ENCODE measurements at places on chromosomes 3 and 15.

GRCh38 chr3:10249833-10250232 is 1.6 kb downstream of the TATDN2 start:
- DNase-seq: peak; percentile 29

GRCh38 chr3:16897254-16897926 is 12.6 kb downstream of the PLCL2 start:
- DNase-seq: peak; percentile 38

- no peak for DNase-seq
These were observed 201.4 kb upstream of the EOMES start for GRCh38 chr3:27923349-27924068.

GRCh38 chr15:92928225-92928750 is 28.2 kb downstream of the CHD2 start:
- DNase-seq: no peak

DNA sequence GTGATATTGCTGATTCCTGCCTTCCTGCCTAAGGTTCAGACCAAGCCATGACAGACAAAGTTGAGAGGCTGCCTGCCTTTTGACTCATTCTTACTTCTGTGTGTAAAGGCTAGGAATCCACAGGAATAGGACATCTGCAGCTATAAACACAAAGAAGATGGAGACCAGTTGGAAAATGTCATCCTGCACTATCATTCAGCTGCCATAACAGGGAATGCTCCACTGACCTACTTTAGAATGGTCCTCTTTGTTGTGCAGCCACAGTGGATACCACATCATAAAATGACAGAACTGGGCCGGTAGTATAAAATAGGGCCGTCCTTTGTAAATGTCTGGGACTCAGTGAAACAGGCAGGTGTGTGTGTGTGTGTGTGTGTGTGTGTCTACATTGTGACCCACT is 75.1 kb downstream of the STAC start:
- no peak for DNase-seq

- DNase-seq: no peak
These were observed 148.2 kb downstream of the BBX start for GRCh38 chr3:107670986-107671385.

GRCh38 chr3:156483002-156483401 is 71.9 kb downstream of the SSR3 start:
- DNase-seq: no peak

DNA sequence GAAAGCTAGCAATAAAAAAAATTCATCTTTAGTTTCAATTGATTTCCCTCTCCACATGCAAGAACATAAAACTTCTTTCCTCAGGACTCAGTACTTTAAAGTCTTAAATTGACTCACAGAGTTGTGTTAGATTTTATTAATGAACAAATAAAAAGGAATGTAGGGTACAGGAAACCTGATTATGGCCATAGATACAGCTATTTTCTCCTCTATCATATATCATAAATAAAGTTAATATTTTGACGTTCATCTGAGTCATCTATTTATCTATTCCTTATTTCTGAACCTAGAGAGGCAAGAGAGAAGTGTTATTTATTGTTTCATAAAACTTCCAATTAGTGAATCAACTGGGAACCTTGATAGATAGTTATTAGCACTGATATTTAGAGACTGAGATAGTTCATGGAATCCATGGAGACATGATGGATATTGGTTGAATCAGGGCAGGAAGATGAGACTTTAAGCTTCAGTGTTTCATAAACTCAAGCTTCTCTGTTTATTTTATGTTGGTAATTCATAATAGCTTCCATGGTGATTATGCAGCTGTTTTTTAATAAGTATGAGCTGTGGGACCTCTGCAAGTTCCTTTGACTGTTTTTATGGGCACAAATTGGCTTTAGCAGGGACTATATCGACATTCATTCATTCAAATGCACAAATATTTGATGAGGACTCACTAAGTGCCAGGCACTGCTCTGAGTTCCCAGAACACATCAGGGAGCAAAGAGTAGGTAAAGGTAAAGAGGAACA is 143.5 kb upstream of the TGFBR2 start:
- DNase-seq: no peak

- no peak for DNase-seq
These were observed 48.7 kb downstream of the BCHE start for GRCh38 chr3:165788531-165788930.

DNA sequence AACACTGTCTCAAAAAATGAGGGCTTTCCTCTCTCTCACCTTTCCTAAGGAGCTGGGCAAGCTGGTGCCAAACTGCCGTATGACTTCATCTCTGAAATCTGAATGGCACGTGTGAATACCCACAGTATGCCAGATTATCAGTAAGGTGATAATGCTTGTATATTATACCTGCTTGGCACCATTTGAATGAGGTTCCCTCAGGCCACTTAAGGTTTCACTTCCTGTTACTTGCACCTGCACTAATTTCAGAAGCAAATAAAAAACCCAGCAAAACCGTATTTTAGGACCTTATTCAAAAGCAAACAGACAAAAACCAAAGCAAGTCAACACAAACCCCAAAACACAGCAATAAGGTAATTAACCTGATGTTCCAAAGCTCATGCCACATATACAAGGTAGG is 19.7 kb downstream of the FOXP1 start:
- no peak for DNase-seq

DNA sequence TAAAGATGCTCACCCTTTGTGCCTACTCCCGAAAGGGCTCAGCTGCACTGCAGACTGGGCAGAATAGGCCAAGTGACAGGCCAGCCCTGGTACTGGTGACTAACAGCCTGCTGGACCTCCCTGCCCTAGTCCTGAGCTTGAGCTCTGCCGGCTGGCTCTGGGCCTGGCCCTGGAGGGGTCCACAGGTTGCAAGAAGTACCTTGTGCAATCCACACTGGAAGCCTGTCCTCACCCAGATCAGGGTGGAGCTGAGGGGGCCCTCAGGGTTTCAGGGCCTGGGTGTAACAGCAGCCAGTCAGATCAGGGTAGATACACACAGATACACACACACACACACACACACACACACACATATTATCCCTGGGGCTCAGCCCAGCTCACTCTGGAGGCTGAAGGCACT is 27.3 kb upstream of the PLA2G4D start:
- no peak for DNase-seq

DNA sequence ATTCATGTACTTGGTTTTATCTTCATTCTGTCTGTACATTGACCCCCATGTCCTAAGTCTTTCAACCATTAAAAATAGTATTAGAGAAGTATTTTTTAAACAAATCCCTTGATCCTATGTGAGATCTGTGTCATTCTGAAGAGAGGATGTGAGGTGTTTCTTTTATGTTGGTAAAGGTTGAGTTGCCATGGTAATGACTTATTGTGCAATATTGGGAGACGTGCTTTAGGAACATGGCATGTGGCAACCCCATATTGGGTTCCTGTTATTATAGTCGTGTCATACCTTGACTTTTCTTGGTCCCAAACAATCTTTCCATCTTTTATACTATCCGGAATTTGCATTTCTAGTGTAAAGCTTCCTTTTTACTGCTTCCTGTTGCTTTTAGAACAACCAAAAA is 203.1 kb downstream of the KCNAB1 start:
- DNase-seq: peak; percentile 30

DNA sequence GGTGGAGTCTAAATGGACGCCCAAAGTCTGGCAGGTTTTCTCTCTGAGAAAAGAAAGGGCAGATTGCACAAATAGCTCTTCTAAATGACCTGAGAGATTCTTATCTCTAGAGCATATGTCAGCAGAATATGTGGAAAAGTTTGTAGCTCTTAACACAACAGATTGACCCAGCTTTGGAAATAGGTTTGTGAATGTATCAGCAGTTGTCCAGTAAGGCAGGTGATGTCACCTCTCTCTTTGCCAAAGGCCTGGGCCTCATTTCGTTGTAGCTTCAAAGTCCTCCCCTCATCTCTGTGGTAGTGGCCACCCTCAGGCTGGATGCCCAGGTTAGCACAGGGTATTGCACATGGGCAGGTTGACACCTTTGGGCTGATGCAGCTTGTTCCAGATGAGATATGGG is 36.0 kb downstream of the PDIA5 start:
- no peak for DNase-seq

DNA sequence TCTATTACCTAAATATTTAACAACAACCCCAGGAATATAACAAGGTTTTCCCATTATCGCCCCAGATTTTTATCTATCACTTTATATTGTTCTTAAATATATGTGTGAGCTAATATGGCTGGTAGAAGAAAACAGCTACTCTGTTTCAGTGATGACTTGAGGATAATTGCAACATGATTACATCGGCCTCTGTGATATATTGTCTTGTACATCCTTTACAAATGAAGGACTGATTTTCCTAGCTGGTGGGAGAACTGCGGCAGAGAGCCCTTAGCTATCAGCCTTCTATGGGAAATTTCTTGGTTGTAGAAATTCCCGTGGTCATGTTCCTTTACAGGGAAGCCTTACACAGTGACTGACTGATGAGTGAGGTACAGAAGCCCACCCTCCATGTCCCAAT is 110.9 kb upstream of the ZNF717 start:
- no peak for DNase-seq

GRCh38 chr3:39193391-39193790 is 996 bp upstream of the XIRP1 start:
- DNase-seq: no peak

- DNase-seq: peak; percentile 87
These were observed 124.6 kb downstream of the ARRDC4 start for GRCh38 chr15:98085003-98085639.

DNA sequence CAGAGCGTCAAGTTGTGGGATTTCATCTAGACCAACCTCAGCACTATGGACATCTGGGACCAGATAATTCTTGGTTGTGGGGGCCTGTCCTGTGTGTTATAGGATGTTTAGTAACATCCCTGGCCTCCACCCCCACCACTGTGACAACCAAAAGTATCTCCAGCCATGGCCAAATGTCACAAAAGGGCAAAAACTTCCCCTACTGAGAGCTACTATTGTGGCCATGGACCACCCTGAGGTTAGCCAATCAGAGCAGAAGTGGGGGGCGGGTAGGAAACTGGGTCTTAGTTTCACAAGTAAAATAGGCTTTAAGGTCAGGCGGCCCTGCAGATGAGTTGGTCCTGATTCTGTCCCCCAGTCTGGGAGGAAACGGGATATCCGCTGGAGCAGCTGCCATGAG is 25.4 kb downstream of the KIF7 start:
- DNase-seq: no peak

DNA sequence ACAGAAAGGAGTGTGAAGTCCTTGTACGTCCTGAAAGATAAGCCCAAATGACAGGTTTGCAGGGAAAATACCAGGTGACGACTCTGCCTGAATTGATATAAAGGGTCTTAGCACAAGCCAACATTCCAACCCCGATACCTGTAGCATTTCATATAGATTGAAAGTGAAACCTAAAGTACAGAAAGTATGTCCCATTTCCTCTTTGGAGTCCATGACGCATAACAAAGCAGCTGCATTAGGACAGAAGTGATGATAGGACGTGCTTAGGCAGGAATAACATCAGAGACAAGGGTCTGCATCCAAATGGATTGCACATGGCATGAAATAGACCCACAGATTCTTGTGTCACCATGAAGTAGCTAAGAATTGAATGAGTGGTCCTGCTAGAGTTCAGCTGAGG is 187.0 kb upstream of the ROBO1 start:
- DNase-seq: no peak

DNA sequence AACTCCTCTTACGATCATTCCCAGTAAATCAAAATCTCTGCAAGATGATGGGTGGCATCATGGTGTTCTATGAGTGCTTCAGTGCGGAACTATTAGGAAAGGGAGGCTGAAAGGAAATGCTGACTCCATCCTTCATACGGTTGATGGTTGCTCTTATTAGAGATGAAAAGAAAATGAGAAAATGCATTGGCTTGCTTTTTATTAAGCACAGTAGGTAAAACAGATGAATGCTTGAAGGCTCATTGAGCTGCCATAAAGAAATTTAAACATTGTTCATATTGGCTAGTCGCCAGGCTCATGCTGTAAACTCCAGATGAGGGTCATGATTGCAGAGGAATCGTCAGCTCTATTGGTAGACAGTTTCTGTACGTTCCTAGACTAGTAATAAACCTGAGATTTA is 115.8 kb downstream of the EPHA3 start:
- peak; percentile 34 for DNase-seq

GRCh38 chr3:13104511-13104910 is 31.3 kb upstream of the IQSEC1 start:
- no peak for DNase-seq

DNA sequence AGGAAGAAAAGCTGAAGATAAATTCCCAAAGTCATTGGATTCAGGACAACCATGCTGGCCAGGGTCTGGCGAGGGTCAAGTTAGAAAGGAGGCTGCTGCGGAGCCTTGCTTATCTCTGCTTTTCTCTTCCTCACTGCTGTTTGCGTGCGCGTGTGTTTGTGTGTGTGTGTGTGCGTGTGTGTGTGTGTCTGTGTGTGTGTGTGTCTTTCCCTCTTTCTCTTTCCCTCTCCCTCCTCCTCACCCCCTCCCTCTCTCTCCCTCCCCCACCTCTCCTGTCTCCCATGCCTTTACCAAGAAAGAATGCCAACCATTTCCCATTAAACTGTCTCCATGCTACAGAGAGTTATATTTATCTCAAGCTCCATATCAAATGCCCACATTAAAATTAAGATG is at the start of gene COLQ:
Gene COLQ (minus strand): TSS at position 134 of the 393 bp plus-strand sequence. CDS start 81 bp downstream, at position 53.
- DNase-seq: peak; percentile 14

DNA sequence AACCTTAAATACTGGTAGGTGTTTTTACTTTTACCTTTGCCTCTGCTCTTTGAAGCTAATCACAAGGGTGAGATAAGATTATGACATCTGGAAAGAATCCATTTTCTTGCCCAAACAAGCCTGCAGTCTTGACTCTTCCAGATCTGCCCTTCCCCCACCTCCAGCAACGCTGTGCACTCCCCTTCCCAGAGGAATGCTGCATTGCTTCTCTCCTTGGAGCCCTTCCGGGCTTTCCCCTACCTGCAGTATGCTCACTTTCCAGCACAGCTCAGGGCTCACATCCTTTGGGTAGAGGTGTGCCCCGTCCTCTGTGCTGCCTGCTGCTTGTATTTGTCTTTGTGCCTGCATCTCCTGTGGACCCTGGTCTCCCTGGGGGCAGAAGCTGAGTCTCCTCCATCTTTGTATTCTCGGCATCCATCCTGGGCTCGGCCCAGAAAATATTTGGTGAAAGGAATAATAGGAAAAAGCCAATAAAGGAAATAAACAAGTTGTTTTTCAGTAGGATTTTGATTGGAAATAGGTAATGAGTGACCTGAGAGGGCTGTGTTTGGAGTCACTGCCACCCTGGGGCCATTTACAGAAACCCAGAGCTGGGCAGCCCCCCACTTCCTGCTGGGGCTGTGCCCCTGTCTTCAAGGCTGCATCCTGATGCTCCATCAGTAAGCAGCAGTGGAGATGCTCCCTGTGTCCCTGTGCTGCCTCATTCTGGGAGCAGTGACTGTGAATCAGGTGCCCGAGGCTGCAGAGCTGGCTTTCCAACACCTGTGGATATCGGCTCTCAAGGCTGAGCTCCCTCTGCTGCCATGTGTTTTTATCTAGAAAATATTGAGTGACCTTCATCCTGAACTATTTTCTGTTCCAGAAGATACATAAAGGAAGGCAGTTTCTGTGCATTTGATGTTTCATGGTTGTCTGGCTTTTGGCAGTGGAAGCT is 117.5 kb downstream of the EEFSEC start:
- DNase-seq: no peak

GRCh38 chr3:142693136-142693853 is 30.5 kb upstream of the TRPC1 start:
- no peak for DNase-seq

GRCh38 chr3:102151935-102152334 is 282.9 kb upstream of the ZPLD1 start:
- no peak for DNase-seq

Measured in choroid plexus epithelial cell (primary cell).